ENCODE measurements at places on chromosomes 3 and 15. TPM values are rescaled to one million over a fixed set of nuclear protein-coding genes. Genes with fewer than 3 reads are reported as not detected.

GRCh38 chr3:13623101-13623654, 74.3 kb downstream of the FBLN2 start:
- peak; percentile 91 for DNase-seq

Gene SLC24A5
- not detected for total RNA-seq

GRCh38 chr3:52715714-52716305, 9.9 kb downstream of the SPCS1 start:
- no peak for DNase-seq

Gene AGBL1
- not detected for total RNA-seq

Gene SLCO2A1
- 0.82 TPM for total RNA-seq

- DNase-seq = no peak
Observed at GRCh38 chr3:142888099-142888480, 793 bp downstream of the PCOLCE2 start.

DNA sequence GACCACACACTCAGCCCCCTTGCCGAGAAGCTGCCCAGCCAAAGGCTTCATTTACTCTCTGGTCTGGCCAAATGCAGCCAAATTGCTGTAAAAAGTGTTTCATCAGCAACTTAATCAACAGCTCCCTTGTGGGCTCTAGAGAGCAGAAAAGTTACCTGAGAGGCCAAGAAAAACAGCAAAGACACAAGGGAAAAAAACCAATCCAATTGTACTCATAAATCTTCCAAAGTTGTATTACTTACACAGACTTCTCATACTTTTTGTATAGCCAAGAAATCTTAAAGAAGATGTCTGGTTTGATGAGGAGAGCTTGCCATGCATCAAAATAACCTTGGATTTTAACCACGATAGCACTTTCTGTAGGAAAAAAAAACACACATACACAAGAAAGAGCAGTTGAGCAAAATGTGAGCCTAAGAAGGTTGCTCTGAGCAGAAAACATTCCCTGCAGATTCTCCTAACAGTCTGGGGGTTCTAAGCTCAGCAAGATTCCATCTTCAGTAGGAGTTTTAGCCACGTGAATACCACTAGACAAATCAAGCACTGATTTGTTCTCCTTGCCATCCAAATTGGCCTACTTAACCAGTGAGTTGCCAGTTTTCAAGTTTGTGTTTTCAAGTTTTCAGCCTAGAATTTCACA, 120.0 kb downstream of the CYP19A1 start:
- no peak for DNase-seq

DNA sequence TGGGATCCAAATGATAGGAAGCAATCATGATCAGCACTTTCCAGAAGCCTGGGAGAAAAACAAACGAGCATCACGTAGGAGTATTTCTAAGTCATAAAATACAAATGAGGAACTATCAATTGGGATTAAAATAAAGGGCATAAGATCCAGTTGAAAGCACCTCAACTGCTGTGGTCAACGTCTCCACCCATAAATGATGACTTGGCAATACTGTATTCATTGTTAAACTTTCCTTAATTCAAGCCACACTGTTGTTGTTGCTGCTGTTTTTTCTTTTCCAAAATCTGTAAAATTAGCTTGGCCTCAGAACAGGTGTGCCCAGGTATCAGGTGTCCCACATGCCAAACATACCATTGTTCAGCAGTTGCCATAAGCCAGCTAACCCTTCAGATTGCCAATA, 395.8 kb downstream of the NTRK3 start:
- no peak for DNase-seq

Gene DUOX2
- total RNA-seq = not detected

All from chondrocyte (in vitro differentiated cells).